ENCODE measurements at places on chromosomes 2 and 18.

- no peak for DNase-seq
Measured at GRCh38 chr2:53630026-53630606, 137.5 kb upstream of the CHAC2 start.

GRCh38 chr2:143856978-143857377, 662.9 kb downstream of the ZEB2 start:
- no peak for DNase-seq

DNA sequence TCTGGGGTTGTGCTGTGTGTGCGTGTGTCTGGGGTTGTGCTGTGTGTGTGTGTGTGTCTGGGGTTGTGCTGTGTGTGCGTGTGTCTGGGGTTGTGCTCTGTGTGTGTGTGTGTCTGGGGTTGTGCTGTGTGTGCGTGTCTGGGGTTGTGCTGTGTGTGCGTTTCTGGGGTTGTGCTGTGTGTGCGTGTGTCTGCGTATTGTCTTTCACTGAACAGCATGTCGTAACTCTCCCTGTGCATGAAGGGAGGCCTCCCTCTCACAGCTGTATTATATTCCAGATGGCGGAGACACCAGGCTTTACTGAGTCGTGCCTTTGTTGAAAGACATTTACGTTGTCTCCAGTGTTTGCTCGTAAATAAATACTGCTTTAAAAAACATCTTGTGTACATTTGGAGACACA, 5.9 kb downstream of the ACKR3 start:
- no peak for DNase-seq

DNA sequence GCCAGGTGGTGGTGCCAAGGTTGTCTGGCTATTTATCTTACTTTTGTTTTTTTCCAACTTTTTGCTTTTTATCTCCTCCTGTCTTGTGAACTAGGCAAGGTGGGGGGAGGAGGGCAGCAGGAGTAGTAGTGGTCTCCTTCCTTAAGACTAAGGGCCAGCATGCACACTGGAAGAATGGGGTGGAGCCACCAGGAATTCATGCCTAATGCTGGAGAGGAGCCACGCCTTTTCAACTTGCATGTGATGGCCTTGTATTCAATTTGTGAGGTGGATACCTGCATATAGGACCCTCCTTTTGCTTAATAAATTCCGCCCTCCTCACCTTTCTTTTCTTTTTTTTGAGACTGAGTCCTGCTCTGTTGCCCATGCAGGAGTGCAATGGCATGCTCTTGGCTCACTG, 37.6 kb upstream of the CLASP1 start:
- DNase-seq: no peak

DNA sequence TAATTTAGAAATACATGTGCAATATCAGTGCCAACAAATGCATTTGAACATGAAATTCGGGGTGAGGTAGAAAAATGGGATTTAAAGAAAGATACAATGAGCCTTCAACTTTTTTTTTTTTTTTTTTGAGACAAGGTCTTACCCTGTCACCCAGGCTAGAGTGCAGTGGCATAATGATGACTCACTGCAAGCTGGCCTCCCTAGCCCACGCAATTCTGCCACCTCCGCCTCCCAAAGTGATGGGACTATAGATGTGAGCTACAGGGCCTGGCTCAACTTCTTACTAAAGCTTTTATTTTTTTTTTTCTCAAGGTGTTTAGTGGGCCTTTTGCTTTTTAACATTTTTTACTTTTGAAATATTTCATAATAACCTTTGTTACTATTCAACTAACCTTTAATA, 365.6 kb downstream of the LRRTM4 start:
- DNase-seq: no peak

- DNase-seq: no peak
Measured at GRCh38 chr2:27336173-27336572, 13.3 kb upstream of the MPV17 start.

- no peak for DNase-seq
Measured at GRCh38 chr2:113361051-113361450, 76.4 kb upstream of the ZNG1B start.

GRCh38 chr2:181389524-181389923, 67.7 kb upstream of the ITGA4 start:
- no peak for DNase-seq

GRCh38 chr2:626491-627339, 50.5 kb downstream of the TMEM18 start:
- no peak for DNase-seq

DNA sequence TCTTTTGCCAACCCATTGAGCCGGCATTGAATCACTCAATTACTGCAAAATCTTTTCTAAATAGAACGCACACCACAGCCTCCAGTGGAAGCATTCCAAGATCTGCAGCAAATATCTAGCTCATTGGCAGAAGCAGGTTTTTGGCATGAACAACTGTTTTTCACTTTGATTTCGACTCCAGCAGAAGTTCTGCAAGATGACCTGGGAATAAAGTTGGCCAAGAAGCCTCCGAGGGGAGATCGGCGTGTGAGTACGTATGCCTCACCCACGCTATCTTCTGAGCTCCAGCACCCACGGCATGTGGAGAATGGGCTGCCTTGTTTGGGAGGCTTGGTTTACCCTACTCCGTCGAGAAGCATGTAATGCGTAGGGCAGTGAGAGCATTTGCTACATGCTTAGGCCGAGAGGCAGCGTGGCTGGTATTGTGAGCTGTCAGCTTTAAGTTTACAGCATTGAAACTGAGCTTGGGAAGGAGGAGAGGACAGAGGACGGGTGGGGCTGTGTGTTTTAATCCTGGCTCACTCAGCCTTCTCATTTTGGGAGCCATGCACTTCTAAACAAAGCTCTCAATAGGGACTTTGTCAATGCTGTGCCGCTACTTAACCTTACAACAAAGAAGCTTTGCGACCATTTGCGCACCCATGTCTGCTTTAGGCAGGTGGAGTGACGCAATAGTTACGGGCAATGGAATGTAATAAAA, 10.5 kb downstream of the PCARE start:
- no peak for DNase-seq
